ENCODE measurements at places on chromosomes 3 and 15.
A peak's percentile ranks its signal among the peaks of the same experiment; 100 is the strongest.

GRCh38 chr3:131775650-131776049 is 259.2 kb downstream of the CPNE4 start:
- DNase-seq = no peak

GRCh38 chr3:116864590-116864927 is 155.0 kb downstream of the TUSC7 start:
- no peak for DNase-seq

GRCh38 chr3:180063783-180064182 is 27.0 kb upstream of the PEX5L start:
- DNase-seq = no peak

GRCh38 chr3:152151216-152151876 is 117.4 kb upstream of the MBNL1 start:
- peak; percentile 38 for DNase-seq

DNA sequence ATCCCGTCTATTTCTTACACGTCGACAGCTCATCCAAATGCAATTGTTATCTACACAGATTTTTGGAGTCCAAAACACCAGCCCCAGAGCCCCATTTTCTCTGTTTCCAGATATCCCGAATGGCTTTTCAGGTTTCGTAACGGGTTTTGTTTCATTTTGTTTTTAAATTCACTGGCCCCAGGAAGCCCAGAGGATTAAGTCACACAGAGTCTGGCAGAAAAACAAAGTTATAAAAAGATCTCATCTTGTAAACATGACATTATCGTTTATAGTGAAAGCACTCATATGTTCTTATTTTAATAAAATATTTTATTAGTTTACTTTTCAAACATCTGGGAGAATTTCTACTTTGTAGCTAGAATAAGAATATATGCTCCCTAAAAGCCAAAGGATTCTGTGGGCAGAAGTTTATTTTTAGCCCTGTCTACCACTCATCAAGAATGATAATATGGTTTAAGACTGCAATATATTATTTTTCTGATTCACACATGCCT is 149.3 kb upstream of the SLC2A2 start:
- no peak for DNase-seq
